ENCODE measurements at places on chromosomes 3 and 15.
A peak's percentile ranks its signal among the peaks of the same experiment; 100 is the strongest.

GRCh38 chr3:196357905-196358304 is 19.7 kb upstream of the TM4SF19 start:
- DNase-seq: no peak

- peak; percentile 72 for DNase-seq
Measured at GRCh38 chr3:176939022-176939817, 258.1 kb downstream of the TBL1XR1 start.

GRCh38 chr15:62749036-62749815 is 293.3 kb upstream of the TPM1 start:
- DNase-seq: no peak

GRCh38 chr3:56954125-56954524 is 106.3 kb upstream of the SPATA12 start:
- DNase-seq: no peak

DNA sequence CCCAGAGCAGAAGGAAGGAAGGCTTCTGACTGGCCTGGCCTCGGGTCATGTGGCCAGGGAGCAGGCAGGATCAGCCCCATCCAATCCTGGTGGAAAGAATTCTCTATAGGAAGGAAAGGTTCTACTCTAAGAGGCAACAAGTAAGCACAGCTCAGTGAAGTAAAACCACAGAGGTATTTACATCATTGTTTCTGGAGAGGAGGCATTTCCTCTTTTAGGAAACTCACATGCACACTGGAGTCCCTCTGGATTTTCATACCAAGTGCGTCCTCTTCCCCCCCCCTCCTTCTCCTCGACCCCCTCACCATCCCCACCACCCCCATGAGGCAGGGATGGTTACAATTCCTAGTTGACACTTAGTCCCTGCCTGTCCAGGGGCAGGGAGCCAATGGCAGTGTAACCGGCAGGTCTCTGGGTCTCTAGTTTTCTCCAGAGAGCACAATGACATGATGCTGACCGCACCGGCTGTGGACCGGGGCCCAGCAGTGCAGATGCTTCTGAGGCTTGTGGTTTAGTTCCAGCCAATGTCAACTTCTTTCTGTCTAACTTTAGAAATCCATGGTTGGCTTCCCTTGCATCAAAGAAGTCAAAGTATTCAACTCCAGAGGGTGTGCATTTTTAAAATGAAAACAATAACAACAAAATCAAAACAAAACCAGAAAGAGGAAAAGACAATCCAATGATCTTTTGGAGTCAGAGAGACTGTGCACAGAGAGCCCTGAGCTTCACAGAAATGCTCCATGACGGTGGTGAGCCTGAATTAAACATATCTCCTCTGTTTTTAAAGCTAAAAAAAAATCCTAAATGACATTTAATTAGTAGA is 230.3 kb upstream of the TLE3 start:
- DNase-seq: no peak

GRCh38 chr15:71596672-71597071 is 213.7 kb upstream of the NR2E3 start:
- no peak for DNase-seq

GRCh38 chr15:85821545-85821944 is 26.8 kb upstream of the KLHL25 start:
- DNase-seq: no peak

GRCh38 chr3:192364316-192364715 is 363.0 kb downstream of the FGF12 start:
- DNase-seq: no peak

DNA sequence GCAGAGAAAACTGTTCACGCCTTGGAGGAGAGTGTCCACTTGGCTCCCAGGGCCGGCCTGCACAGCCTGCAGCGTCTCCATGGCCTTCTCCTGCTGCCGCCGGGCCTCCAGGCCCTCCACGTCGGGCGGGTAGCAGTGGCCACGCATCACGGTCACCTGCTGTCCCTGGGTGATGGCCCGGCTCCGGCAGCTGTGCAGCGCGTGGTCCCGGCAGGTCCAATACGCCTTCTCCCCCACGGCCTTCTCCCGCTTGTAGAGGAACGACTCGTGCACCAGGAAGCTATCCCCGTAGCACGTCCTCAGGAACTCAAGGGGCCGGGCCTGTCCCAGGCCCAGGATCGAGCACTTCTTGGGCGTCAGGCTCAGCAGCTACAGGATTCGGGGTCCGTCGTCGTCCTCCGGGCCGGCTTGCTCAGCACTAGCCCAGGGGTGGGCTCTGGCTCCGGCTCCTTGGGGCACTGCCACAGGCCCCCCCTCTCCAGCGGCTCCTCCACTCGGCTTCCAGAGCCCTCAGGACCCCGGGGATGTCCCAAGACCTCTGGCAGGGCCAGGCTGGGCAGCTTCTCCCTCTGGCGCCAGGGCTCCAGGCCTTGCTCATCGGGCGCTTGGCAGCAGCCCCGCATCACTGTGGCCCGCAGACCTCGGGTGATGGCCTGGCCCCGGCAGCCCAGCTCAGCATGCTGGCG is 83.6 kb upstream of the FXR1 start:
- DNase-seq: no peak

DNA sequence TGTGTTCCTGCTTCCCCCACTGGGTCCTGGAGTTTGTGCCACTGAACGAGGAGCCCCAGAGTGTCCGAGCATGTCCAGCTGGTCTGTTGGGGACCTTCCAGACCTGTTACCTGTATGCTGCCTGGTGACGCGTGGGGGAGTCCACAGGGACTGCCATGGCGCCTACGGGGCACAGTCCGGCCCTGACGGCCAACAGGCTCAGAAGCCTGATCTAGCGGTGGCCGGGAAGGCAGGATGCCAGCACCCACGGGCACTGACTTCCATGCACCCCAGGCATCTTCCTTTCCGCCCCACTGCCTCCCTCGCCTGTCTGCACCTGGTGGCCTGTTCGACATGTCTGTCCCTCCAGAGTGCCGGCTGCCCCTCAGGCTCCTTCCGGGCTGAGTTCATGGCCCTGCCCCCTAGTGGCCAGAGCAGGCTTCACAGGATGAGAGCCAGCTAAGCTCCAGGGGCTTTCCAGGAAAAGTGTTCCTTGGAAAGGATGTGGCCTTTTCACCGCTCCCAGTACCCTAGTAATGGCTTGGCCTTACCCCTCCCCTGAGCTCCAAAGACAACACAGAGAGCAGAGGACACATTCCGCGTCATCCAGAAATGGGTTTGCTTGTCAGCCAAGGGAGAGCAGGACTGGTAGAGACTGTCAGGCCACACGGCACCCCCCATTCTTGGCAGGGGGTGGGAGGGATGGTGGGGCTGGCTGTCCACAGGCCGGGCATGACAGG is 35.7 kb downstream of the NGRN start:
- DNase-seq: no peak

- DNase-seq: no peak
Measured at GRCh38 chr15:41983621-41984571, 11.5 kb upstream of the EHD4 start.

GRCh38 chr3:86814918-86815655 is 175.9 kb downstream of the VGLL3 start:
- DNase-seq: no peak

Data from NCI-H526 treated with DMSO at 0.1 percent for 48 hours (cell line).